ENCODE measurements at places on chromosomes 3 and 15. TPM values are rescaled to one million over a fixed set of nuclear protein-coding genes. Genes with fewer than 3 reads are reported as not detected.

GRCh38 chr3:38008191-38008701 lies 17.7 kb downstream of the VILL start:
- DNase-seq, result no peak

DNA sequence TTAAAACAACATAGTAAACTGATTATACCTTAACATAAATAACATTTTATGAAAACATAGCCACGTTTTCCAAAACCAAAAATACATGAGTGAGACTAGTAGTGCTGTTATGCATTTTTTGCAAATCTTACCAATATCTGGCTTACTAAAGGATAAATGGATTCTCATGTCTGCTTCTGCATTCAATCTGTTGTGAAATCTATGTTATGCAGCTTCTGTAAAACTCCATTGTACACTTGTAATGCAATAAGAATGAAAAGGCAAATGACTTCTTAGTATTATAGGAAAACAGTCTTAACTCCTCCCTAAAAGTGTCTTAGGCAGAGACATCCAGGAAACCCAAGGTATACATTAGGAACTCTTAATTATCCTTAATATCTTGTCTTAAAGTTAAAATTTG lies 330.9 kb upstream of the THBS1 start:
- no peak for DNase-seq

DNA sequence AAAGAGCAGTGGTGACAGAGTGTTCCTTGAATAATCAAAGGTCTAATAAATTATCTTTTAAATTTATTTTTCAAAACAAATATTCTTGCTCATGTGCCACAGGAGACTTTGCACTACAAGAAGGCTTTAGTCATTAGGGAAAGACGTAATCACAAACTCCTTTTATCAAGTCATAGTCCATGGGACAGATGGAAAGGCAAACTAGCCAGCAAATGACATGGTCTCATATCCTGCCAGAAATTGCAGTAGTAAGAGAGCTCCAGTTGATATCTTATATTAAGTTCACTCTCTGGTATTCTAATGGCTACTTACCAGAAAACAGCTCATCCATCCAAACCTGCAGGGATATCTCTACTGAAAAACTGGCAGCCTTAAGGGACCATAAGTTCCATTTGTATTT lies 225.0 kb upstream of the TP63 start:
- no peak for DNase-seq

DNA sequence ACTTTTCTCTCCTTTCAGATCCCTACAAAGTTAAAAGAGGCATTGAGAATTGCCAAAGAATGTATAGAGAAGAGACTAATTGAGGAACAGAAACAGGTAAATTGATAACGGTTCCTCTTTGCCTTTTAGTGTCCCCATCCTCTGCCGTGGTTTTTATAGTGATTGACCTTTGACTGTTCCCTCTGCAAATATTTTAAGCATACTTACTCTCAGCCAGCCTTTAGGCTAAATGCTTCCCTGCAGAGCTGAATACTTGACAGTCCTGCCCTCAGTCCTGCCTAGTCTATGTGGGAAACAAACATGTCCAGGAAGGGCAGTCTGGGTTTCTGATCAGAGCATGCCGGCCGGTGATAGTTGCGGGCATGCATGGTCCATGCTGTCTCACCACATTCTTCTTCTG lies 24.7 kb downstream of the PDHB start:
- no peak for DNase-seq

- no peak for DNase-seq
Observed at GRCh38 chr3:61564395-61565059, 3.2 kb downstream of the PTPRG start.

PTPRG gene
- total RNA-seq, result not detected

DPPA4 gene
- total RNA-seq, result not detected

KIF23 gene
- total RNA-seq, result 77.8 TPM

ADIPOQ gene
- not detected for total RNA-seq

THUMPD3 gene
- total RNA-seq, result 48.0 TPM
